ENCODE measurements at places on chromosomes 5 and 9.
A peak's percentile ranks its signal among the peaks of the same experiment; 100 is the strongest.

GRCh38 chr5:29150840-29151239 is 2042.6 kb upstream of the CDH6 start:
- no peak for DNase-seq

DNA sequence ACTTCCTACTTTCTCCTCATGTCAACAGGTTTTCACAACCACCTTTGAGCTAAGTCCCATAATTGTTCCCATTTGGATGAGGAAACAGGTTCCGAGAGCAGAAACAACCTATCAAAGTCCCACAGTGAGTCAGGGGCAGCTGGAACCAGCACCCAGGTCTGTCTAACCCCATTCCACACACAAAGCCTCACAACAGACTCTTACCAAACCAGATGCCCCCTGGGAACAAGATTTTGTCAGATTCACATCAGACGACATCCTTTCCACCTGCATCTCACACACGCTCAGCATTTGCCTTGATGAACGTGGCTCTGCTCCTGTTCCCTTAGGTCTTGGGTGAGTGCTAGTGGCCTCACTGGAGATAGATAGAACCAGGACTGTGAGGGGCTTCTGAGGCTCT is 17.0 kb downstream of the SWI5 start:
- DNase-seq = no peak

- DNase-seq = no peak
Observed at GRCh38 chr9:99253772-99254431, 31.8 kb downstream of the SEC61B start.

- no peak for DNase-seq
Observed at GRCh38 chr5:94009161-94009560, 267.8 kb upstream of the POU5F2 start.

GRCh38 chr5:34015120-34015822 is 7.4 kb upstream of the AMACR start:
- no peak for DNase-seq

DNA sequence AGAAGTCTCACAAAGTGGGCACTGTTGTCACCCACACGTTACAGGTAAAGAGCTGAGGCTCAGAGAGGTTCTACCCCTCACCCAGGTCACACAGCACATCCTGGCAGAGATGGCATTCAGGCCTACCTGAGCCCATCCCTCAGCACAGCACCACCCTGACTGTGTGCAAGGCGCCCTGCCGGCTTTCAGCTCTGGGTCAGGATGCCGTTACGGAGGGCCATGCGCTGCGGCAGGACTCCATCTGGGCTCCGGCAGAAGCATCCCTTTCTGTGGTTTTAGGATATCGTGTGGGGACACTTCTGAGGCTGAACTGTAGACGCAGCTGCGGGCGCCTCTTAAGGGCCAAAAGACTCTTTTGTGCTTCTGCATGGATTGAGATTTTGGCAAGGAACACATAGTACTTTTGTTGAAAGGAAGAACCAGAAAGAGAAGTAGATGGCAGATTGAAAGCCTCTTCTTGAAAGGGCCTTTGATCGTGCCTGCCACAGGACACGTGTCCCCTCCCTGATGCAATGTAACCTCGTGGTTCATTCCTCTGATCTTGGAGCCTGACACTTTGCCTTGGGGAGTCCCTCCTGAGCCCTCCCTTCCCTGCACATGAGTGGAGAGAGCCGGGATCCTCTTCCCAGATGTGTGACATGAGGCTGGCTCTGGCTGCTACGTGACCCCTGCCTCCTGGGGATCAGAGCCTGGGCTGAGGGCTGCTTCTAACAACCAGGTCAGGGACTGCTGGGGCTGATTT is 31.3 kb downstream of the USP20 start:
- DNase-seq = no peak

DNA sequence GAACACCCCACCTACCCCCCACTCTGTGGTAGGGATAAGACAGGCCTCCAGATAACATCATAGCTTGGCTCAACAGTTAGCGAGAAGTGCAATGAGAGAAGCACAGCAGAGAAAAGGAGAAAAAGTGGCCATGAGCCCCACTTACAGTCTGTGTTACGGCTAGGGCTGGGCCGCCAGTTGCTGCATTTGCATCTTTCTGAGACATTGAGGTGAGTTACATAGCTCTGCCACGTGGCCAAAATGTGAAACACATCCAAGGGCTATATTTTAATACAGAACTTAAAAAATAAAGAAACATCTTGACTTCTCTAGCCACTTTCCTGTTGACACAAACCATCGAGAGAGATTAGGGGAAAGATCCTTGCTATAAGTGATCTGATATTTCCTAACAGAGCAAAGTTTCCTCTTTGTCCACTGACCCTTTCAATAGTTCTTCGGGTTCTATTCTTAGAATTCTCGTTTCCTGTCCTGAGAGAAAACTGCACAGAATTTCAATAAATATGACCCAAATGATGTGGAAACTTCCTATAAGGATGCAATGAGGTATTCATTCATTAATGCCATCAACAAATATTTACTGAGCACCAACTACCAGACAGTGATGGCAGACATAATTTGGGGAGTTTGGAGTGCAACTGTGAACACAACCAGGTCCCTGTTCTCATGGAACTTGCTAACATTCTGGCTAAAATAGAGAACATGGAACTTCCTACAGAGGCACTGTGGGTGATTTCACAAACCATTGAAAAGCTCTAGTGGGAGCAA is 3.2 kb upstream of the TLE4 start:
- DNase-seq = no peak

DNA sequence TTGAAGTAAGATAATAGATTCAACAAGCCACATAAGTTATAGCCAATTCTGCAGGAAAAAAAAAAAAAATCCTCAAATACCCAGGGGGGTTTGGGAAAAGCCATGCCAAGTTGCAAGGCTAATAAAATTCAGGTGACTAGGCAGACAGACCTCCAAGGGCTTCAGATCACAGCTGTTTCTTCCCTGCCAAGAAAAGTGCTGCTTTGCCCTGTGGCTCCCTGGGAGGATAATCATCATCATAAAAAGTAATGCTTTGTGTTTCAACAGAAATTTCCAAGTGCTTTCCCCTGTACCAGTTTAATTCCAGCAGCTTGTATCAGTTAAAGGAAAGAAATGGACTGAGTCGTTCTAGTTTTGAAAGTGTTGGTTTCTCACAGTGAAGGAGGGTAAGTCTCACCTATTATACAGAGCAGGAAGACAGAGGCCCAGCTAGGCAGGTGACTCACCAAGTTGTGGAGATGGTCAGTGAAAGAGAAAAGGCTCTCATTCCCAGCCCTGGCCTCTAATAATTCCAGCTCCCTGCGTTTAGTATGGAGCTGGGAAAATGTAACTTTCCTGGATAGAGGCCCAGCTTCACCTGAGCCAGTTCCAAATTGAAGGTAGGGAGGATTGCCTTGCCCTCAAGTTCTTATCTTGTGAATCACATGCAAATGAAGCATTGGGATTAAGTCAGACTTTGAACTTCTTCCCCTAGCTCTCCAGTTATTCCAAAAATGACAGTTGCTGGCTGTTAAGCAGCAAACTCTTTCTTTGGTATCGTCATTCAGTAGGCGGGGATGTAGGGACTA is 263.4 kb downstream of the GRIA1 start:
- peak; percentile 16 for DNase-seq

- DNase-seq = peak; percentile 90
Observed at GRCh38 chr5:9468060-9468388, 77.9 kb downstream of the SEMA5A start.

DNA sequence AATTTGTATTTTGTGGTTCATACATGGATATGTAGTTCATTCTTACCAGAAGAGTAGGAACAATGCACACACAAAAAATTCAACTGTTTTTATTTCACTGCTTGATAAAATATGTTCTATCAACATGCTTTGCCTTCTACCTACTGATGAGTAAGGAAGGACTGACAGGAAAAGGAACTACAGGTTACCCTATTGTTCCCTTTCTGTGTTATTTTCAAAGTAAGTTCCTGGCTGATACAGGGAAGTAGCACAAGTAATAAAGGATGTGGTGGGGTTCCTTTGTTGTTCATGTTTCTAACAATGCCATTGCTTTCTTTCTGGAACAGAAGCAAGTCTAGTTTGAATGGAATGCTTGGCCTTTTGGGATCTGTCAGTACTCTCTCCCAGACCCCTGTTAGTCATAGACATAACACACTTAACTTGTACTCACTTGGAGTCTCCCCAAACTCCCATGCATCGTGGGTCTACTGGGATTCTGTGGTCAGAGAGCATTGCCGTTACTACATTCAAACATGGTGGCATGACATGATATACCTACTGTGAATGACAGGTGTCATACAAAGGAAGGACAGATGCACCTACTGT is 20.2 kb upstream of the ALDOB start:
- peak; percentile 71 for DNase-seq

DNA sequence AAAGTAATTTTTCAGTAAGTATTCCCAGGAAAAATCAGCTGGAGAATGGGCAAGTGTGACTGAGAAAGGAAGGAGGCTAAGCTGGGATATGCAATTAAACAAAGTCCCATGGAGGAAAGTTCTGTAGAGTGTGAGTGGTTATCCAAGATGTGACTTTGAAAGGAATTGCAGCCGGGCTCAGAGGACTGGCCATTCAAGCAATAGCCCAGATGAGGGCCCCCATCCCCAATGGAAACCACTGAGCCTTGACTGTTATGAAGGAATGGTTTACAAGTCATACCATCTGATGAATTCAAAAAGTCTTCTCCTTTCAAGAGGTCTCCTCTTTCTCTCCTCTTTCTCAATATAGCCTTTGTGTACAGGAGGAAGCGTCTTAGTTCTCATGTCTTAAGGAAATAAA is 6.5 kb downstream of the LVRN start:
- no peak for DNase-seq

- DNase-seq = no peak
Observed at GRCh38 chr5:79929095-79929494, 62.0 kb downstream of the MTX3 start.

DNA sequence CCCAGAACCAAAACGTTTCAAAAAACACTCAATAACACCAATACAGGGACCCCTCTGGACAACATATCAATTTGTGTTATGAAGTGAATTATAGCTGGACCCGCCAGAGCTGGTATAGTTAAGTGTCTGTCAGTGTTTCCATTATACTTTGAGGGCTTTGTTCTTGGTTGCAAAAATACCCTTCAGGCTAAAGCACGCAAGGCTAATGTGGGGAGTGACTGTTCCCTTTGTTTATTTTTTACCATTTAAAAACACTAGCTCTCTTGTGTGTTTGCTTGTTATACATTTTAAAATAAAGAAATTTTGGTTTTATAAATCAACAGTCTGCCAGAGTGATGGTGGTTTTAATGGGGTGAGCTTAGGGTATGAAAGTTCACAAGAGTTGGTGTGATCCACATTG is 859.5 kb downstream of the PTPRD start:
- DNase-seq = no peak

DNA sequence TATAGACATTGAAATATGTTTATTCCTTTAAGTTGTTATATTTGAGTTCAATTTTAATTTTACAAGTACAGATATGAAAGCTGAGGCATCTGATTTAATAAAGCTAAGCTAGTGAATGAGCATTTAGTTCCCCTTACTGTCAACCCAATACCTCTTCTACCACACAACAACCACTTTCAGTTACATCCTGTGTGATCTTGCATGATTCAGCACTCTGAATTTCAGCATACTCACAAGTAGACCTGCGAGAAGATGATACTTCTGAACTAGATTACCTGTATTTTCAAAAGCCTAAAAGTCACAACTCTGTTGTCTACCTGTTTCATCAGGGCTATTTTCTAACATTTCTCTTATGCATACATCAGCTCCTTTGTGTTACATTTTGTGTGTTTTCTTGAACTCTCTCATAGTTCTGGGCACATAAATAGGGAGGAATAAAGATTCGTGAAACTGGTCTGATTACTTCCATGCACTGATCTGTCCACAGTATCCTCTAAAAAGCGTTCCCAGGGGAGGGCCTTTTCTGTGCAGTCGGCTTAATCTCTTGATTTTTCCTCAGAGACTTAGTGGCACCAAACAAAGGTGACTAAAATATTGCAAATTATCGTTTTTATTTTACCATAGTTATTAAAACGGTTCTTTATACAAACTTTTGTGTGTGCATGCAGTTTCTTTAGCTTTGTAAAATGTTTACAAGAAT is 2025.5 kb upstream of the NUDT12 start:
- DNase-seq = no peak

GRCh38 chr9:121274851-121275250 is 6.9 kb downstream of the GSN start:
- no peak for DNase-seq

- no peak for DNase-seq
Observed at GRCh38 chr5:994272-994607, 14.4 kb upstream of the NKD2 start.
